Activated CD4-positive, alpha-beta T cell treated with anti-CD3 and anti-CD28 coated beads, Interleukin-2, amount 50 U/mL, for 48 hours (primary cell): ENCODE measurements at places on chromosomes 7 and 10.

DNA sequence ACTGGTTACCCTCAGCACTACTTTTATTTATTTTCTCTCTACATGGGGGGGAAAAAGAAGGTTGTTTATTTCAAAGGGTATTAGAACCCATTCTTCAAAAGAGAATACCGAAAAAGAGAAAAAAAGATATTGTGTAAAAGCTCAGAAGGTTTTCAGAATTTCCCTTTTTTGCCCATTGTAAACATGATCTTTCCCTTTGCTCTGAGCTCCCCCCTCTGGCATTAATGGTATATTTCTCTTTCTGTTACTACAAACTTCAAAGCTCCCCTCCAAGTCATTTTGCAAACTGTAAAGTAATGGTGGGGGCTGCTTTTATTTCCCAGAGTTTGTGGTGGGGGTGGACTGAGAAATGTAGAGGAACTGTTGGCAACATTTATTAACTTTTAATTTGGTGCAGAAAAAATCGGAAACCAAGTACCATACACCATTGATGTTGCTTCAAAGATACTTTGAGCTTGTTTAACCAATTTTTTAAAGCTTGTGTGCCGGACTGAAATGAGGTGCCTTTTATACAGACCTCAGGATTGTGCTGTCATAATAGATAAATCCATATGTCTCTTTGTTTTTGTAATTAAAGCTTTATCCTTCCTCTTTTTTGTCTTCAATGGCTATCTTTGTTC lies 181.5 kb downstream of the EXOC4 start:
- DNase-seq: no peak

- no peak for DNase-seq
Measured at GRCh38 chr7:22351878-22352277, 5.1 kb downstream of the RAPGEF5 start.

DNA sequence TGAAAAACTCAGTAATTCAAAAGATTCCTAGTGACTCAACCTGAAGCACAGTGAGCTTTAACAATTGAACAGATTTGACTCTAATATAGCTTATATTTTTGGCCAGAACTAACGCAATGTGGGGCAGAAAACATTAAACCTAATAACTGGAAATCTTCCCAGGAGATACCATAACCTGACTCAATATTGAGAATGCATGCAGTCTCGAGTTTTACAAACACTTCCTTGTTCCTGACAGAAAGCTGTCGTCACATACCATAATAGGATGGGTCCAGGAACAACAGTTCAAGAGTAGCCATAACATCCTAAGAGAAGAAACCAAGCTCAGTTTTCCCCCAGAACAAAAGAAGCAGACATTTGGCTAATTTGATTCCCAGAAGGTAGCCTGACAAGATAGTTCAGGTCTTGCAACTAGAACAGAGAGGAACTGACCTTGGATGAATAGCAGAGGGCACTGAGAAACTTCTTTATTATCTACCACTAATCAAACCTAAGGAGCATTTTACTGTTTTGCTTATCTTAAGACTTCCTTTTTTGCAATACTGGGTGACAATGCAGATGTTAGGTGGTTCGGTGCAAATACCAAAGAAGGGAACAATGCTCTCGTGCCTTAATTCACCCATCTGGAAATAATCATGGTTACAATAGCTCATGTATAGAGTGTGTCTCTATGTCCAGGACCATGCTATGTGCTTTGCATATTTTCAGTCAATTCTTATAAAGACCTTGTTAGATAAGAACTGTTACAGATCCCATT lies 38.6 kb upstream of the ACSL5 start:
- no peak for DNase-seq

DNA sequence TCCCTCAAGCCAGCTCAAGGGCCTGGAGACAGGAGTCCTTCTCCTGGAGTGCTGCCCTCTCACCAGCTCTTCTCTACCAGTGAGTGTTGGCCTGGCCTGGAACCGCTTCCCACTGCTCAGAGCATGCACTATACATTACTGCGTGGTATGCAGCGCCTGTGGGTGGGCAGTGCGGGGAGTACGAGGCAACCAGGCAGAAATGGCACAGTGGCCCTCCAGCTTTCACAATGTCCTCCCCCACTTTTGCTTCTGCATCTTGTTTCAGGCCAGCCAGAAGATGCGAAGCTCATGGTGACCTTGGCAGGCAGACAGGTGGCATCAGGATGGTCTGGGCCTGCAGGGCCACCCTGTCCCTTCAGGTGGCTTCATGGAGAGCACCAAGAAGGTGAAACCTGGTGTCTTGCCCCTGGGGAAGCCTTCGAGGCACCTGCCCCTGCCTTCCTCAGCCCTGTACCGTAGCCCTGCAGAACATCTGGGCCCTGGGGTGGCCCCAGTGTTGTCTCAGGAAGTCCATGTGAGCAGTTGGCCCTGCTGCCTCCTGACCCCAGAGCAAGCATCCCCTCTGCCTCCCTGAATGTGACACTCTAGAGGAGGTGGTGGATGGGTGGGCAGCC lies 35.8 kb downstream of the RASGEF1A start:
- DNase-seq: no peak

DNA sequence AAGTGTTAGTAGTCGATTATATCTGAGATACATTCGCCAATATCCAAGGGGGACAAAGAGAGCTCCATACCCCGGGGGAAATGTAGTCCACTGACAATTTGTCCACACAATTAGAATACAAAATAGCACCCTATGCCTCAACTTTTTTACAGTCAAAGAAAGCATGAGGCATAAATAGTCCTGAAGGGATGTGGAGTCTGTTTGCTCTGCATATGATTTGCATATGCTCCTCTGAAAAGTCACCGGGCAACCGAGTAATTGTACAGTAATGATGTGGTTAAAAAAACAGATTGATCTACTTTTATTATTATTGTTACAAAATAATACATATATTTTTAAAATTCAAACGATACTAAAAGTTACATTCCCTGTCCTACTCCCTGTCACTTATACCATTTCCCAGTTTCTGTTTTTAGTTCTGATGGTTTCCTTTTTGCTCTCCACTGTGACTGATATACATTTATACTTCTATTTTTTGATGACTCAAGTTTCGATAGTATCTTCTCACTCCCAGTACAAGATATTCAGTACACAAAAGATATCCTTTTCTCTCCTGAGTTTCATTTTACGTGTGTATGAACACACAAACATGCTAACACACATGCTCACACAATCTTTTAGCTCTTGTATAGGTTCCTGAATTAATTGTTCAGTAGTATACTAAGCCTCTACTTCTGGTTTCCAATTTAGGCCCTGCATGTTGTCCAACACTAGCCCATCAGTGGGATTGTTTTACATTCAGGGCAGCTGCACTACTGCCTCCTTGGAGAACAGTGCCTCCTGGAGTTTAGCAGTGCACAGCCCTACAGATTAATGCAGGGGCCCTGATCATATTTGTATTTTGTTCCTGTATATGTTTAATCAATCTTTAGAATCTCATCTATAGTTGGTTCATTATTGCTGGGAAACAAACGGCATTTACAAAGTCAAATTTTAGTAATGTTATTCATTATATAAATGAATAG lies 130.9 kb downstream of the TES start:
- DNase-seq: no peak

- no peak for DNase-seq
Measured at GRCh38 chr7:100546129-100546925, 7.3 kb downstream of the AGFG2 start.

GRCh38 chr10:21194510-21194993 lies 297.4 kb upstream of the NEBL start:
- no peak for DNase-seq

DNA sequence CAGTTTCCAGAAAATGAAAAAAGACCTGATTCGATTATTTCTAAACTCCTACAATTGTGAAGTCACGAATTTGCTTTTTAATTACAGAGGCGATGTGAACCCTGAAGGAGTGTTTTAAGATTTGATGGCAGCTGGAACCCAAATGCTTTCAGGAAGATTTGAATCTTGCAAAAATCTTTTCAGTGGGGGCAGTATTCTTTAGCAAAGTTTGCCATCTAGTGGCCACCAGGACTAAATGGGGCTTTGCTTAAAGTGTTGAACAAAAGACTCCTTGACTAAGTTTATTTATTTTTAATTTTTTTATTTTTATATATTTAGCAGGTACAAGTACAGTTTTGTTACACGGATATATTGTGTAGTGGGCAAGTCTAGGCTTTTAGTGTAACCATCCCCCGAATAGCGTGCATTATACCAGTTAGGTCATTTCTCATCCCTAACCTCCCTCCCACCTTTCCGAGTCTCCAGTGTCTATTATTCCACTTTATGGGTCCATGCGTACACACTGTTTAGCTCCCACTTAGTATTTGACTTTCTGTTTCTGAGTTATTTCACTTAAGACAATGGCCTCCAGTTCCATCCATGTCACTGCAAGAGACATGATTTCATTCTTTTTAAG lies 98.8 kb downstream of the CACNB2 start:
- DNase-seq: no peak

DNA sequence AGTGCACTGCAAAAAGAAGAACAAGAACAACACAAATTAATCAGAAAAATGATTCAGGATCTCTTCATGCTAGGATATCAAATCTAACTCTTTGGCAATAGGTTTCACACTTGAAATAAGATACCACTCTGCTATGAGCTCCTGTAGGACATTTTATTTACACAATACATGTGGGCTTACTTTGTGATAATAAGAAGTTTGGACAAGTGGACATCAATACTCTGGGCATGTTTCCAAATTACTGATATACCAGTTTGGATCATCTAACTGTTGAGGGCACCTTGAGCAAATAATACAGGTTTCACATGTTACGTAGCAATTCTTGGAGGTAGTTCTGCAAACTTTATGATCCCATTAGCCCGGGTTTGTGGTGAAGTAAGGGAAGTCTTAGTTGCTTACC lies 59.8 kb downstream of the CPVL start:
- DNase-seq: no peak
